A549 treated with ZK216348 at 1 μM for 4 hours (cell line): ENCODE measurements at places on chromosomes 6 and 20. TPM values are rescaled to one million over a fixed set of nuclear protein-coding genes. Genes with fewer than 3 reads are reported as not detected.

The ANKRD66 gene
- not detected in 5 replicates for total RNA-seq

The CALHM5 gene
- total RNA-seq: 0.05 to 0.07 TPM (median 0.06 TPM) in 5 replicates

The SERAC1 gene
- total RNA-seq: 2.2 to 3.8 TPM (median 3.3 TPM) in 5 replicates

The PDYN gene
- not detected in 5 replicates for total RNA-seq

The TRIM10 gene
- not detected in 5 replicates for total RNA-seq
